Nucleus accumbens (tissue), 56 donors: ENCODE measurements at places on chromosomes 1 and 21.

GRCh38 chr1:28656335-28656734 is 7.9 kb downstream of the RNU11 start:
- DNase-seq, result no peak

- no peak for DNase-seq
These were observed 72.5 kb downstream of the ENAH start for GRCh38 chr1:225580238-225581099.

DNA sequence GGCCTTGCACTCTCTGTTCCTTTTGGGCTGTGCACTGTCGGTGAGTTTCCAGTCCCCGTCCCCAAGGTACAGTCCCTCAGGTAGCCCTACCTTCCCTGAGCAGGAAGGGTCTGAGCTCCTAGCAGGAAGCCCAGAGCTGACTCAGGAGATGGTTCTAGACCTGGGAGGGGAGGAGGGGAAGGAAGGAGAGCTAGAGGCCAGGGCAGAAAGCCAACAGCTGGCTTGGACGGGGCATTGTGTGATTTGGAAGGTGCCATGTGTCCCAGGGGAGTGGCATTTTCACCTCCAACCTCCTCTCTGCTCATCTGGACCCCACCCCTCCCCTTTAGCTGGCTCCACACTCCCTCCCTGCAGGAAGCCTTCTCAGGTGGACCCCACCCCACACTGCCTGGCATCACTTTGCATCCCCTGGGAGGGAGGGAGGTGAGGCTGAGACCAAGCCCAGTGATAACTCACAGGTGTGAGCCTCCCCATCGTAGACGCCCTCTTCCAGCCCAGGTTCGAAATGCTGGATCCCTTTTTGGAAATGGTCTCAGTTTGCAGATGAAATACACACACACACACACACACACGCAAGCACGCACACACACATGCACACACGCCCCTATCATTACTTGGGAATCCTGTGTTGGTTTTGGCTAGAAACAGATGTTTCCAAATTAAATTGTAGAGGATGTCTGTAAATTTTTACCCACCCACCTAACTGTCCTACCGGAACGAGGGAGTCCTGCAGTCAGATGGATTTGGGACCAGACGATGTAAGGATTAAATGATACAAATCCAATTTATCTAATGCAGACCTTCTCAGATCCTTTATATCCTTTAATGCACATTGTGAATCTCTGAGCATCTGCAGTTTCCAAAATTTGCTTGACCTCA is 19.7 kb upstream of the IFNLR1 start:
- no peak for DNase-seq

DNA sequence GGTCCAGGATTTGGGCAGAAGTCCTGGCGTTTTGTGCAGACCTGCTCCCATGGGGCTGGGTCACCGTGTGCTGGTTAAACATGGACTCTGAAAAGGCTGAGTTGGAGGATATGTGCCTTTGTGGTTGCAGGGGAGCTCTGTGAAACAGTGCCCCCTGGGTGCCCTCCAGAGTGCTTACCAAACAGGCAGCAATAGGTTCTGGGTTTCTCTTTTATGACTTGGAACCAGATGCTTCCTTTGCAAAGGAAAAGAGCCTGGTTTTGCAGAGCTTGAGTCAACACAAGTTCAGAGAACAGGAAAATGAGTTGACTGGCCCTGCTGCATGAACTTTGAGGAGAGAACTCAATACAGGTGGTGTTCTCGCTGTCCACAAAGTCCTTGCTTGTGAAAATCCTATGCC is 288.9 kb downstream of the TM2D1 start:
- no peak for DNase-seq

GRCh38 chr1:6093611-6094010 is 47.9 kb downstream of the KCNAB2 start:
- DNase-seq, result no peak

- no peak for DNase-seq
These were observed 990 bp upstream of the NBL1 start for GRCh38 chr1:19643121-19643520.

GRCh38 chr1:64624218-64624713 is 120.6 kb upstream of the RAVER2 start:
- no peak for DNase-seq

GRCh38 chr1:229300099-229300757 is 29.3 kb downstream of the RAB4A start:
- no peak for DNase-seq

- DNase-seq, result no peak
These were observed 46.6 kb downstream of the TENT5C start for GRCh38 chr1:117652421-117652820.

DNA sequence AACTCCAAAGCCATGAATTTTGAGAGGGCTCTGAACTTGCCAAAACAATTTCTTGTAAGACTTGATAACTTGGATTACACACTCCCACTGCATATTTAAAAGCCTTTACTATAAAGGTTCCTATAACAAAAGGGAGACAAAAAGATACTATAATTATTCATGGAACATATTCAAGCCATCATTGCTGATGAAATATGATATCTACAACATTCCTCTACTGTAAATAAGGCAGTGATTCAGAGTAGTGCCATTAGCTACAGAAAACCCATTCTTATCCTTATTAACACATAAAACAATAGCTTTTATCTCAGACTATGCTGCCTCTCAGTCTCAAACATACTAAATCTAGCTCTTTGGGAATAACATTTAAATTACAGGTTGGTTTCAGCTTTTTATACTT is 675.5 kb upstream of the CXADR start:
- DNase-seq, result no peak

DNA sequence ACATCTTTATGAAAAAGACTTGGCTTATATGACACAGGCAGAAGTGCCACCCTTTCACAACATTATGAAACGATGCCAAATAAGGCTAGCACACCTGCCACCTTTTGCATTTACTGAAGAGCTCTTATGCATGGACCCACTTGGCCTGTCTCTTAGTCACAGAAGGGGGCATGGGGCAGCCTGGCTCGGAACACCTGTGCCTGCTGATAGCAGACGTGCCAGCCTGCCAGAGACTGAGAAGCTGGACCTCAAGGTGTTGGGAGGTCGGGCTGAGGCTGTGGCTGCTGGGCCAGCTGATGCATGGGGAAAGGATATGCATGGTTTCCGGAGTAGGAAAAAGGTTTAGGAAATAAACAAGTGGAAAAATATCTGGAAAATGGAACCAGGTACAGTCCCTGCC is 21.5 kb downstream of the RCAN1 start:
- DNase-seq, result no peak

DNA sequence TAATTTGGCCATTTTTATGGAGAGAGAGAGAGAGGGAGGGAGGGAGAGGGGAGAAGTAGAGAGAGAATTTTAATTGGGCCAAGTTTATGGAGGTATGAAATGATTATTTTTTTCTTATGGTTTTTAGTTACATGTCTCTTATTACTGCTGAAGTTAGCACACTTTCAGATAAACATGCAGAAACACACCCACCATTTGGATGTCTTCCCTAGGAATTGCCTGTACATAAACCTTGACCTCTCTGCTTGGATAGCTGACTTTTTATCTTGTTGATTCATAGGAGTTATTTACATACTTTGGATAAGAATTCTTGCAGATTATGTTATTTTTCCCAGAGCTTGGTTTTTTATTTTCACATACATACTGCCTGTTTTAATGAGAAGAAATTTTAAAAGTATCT is 310.2 kb upstream of the ADAMTS5 start:
- no peak for DNase-seq

- DNase-seq, result no peak
These were observed 5.6 kb downstream of the AIRE start for GRCh38 chr21:44291078-44291935.

- no peak for DNase-seq
These were observed 87.7 kb downstream of the ADARB1 start for GRCh38 chr21:45162115-45162514.

DNA sequence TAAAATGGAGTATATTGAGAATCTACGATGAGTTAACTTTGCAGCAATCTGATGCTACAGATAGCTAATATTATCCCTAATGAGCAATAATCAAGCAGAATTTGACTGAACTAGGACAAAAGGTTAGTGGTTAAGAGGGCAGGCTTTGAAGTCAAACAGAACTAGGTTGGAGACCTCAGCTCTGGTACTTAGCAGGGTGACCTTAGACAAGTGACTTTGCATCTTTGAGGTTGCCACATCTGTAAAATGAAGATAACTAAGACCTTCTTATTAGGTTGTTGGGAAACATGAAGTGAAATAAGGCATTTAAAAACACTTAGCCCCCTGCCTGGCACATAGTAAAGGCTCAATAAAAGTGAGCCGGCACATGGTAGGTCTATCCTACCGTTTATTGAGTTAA is 4.3 kb upstream of the FUCA1 start:
- no peak for DNase-seq

GRCh38 chr1:17913326-17914115 is 158.4 kb downstream of the ACTL8 start:
- DNase-seq, result no peak

DNA sequence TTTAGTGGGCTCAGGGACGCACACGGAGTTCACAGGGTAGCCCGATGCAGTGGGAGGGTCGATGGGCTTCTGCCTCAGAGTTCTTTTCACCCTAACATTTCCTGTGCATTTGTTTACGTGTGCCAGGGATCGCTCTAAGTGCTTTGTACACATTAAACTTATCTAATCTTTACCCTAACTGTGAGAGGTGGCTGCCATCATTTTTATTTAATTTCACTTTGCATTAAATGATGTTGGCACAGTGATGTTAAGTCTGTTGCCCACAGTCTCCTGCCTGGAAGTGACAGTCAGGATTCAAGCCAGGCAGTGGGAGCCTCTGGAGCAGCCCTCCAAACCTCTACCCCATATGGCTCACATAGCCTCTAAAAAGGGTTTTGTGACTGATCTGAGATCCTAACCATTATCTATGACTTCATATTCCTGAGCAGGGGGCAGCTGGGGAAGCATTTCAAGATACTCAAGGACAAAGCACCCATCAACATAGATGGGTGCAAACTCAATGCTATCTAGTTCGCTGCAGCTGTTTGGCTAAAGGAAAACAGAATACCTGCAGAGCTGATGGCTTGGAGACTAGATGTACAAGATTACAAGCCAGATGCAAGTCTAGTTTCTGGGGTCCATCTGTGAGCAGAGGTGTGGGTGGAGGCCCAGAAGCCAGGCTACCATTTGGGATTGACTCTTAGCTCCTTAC is 303.8 kb downstream of the DISC1 start:
- no peak for DNase-seq

- DNase-seq, result no peak
These were observed 37.5 kb upstream of the HHAT start for GRCh38 chr1:210291081-210291764.

- DNase-seq, result no peak
These were observed 36.8 kb downstream of the DHRS3 start for GRCh38 chr1:12581179-12581578.

DNA sequence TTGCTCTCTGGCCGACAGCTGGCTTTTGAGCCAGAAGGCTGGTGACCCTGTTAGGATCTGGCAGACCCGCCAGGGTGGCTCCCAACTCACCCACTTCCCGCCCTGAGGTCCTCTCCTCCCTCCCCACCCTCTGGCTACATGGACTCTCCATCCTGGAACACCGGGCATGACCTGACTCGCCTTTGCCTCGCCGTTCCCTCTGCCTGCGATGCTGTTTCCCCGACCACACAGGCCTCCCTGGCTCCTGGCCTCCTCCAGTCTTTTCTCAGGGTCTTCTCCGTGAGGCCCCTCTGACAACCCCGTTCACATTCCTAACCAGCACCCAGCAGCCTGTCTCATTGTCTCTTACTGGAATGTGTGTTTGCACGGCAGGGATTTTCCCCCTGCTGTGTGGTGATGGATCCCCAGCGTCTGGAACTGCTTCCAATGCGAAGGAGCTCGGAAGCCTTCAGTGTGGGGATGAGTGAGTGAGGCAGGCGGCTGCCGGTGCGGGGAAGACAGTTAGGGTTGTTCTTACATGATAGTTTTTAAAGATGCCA is 46.0 kb upstream of the POFUT2 start:
- DNase-seq, result no peak

GRCh38 chr1:40057310-40058030 is 16.9 kb downstream of the CAP1 start:
- DNase-seq, result no peak
